ENCODE measurements at places on chromosomes 2 and 18.

- DNase-seq: peak; percentile 65
Measured at GRCh38 chr2:7203056-7203467, 285.9 kb downstream of the RNF144A start.

- no peak for DNase-seq
Measured at GRCh38 chr2:154484338-154485099, 214.0 kb upstream of the KCNJ3 start.

DNA sequence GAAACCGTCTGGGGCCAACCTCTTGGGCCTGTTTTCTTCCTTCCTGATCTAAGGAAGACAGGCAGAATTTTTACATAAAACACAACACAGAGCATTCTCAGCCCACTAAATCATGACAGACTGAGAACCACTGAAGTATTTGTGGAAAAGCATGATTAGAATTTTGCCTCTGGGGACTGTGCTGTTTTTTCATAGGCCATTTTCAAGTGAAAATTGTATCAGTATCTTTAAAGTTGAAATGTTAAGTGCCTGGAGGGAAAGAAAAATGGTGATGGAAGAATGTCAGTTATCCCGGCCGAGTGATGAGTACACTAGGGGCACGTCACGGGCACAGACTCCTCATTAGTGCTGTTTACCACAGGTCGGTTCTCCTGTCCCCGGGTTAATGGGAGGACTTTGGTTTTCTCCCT is 36.9 kb downstream of the EHD3 start:
- no peak for DNase-seq

DNA sequence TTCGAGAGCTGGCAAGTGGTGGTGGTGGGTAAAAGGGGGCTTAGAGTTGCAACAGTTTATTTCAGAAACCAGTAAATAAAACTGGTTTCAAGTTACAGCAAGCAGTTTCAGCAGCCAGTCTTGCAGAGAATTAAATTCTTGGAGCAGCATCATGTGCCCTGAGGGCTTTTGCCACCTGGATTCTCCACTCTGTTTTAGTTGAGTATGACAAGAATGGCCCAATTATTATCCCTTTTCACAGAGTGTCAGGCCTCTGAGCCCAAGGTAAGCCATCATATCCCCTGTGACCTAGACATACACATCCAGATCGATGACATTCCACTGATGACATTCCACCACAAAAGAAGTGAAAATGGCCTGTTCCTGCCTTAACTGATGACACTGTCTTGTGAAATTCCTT is 72.8 kb upstream of the FANCL start:
- DNase-seq: no peak

DNA sequence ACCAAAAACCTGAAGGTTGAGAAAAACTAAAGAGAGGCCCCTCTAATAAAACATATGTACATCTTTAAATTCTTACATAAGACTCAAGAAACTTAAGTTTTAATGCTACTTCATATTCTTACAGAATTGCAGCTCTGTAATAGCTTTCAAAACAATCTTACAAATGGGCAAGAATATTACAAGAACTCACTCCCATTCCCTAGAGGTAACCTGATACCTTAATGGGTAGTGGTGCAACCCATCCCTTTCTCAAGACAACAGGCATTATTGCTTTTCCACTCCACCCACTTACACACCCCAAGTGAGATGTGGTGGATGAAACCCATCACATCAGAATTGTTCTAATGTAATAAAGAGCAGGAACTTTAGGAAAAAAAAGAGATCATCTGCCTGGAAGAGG is 103.7 kb downstream of the RBMS1 start:
- no peak for DNase-seq

DNA sequence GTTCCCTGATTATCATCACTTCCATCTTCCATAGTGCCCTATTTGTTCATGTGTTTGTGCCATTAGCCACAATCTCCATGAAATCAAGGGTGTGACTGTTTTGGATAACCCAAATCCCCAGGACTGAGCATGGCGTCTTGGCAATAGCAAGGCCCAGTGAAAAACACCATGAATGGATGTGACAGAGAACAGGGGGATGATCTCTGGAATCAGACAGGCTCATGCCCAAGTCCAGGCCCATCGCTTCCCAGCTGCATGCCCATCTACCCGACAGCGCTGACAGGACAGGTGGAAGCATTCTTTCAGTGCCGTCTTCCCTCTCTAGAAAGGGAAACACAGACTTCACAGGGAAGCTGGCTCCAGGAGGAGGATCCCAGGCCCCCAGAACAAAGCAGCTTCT is 50.0 kb downstream of the HDLBP start:
- no peak for DNase-seq

GRCh38 chr2:121450301-121450700 is 80.4 kb upstream of the RNU4ATAC start:
- DNase-seq: no peak

DNA sequence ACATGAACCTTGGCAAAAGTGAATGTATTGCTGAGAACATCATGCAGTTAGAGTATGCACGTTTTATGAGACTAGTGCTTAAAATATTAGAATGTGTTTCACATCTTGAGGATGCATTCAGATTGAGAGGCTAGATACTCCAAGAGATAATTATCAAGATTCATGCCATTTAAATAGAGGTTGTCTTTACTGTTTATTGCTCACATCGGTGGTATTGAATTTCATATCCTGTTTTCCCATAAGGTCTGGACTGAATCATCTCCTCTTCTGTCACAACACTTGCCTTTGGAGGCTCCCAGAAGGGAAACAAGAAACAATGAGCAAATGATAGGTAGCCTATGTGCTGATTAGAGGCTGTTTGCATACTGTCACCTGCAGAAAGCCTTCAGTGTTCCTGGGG is 83.8 kb downstream of the CLHC1 start:
- no peak for DNase-seq

DNA sequence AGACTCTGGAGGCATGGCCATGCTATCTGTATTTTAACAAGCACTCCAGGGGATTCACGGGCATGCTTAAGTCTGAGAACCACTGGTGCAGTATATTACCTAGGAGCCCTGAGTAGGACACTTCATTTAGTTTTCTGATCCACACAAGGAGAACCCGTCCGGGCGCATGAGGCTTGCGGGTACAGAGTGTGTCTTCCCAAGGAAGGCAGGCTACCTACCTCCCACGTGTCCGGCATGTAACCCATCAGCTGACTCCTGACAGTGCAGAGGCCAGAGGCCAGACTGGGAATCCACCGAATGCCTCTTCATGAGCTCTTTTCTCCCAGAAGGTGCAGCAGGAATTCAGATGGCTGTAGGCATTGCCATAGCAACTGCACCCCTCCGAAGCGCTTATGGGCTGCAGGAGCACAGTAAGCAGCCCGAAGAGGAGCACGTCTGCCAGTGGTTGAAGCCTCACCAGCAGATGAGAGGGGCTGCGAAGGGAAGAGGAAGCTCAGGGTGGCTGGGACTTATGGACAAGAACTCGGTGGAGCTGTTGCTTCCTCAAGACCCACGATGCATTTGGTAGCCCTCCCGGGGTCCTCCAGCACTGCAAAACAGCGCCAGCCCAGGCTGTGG is 33.8 kb upstream of the DNMT3A start:
- no peak for DNase-seq

- no peak for DNase-seq
Measured at GRCh38 chr2:226755631-226756030, 44.0 kb downstream of the IRS1 start.

DNA sequence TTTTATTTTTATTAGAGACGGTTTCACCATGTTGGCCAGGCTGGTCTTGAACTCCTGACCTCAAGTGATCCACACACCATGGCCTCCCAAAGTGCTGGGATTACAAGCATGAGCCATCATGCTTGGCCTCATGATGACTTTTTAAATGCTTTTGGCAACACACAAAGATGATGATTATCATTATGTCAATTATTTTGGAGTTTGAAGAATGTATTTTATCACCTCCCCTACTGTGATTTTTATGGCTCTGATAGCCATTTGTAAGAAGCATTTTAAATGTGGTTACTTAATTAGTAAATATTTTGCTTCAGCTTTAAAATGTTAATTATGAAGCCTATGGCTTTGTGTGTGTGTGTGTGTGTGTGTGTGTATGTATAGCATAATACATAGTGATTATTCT is 45.1 kb upstream of the RAB27B start:
- no peak for DNase-seq

DNA sequence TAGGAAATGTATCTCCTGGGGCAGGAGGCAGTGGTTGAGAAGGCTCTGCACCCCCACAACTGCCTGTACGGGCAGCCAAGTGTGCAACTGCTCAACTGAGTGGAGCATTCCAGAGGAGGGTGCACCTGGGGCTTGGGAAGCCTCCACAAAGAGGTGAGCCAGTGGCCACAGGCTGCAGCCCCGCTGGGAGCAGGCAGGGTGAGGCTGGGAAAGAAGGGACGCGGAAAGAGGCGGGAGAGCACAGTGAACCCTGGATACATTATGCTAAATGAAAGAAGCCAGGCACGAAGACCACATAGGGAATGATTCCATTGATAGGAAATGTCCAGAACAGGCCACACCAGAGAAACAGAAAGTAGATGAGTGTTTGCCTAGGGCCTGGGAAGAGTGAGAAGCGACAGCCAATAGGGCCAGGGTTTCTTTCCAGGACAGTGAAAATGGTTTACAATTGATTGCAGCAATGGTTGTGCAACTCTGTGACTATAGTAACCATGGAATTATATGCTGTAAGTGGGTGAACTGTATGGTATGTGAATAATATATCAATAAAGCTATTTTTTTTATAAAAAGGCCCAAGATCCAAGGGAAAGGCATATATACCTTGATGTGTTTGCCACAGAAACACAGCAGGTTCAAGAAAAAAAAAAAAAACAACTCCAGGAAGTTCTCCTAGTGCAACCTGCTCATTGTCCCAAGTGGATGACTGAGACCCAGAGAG is 82.4 kb downstream of the DDX1 start:
- no peak for DNase-seq

DNA sequence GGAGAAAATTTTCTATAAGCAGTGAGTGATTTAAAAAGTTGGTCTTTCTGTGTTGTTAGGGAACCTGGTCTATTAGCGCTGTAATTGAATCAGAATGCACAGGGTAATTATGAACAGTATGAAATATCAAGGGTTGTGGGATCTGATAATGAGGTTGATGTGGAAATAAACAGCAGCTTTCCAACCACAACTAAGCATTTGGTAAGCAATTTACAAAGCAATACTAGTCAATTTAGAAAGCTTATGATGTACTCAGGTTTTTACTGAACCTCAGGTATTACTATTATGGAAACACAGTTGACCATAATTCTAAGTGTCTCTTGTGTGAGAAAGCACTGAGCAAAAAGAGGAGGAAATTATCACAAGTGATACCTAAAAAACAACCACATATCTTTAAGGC is 11.0 kb upstream of the SMCHD1 start:
- DNase-seq: no peak

DNA sequence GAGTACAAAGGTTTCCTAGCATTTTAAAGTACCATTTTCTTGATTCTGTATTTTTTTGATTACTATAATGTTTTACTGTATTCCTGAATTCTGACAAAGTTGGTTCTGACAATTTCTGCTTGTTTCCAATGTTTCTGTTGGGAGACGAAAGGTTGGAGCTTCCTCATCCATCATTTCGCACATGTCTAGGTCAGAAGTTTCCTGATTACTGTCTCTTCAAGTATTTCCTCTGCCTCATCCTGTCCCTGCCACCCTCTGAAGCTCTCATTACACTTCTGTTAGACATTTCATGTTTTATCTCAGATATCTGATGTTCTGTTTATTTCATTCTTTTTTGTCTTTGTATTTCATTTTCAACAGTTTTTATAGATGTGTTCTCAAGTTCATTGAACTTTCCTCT is 895.8 kb downstream of the TSN start:
- no peak for DNase-seq

DNA sequence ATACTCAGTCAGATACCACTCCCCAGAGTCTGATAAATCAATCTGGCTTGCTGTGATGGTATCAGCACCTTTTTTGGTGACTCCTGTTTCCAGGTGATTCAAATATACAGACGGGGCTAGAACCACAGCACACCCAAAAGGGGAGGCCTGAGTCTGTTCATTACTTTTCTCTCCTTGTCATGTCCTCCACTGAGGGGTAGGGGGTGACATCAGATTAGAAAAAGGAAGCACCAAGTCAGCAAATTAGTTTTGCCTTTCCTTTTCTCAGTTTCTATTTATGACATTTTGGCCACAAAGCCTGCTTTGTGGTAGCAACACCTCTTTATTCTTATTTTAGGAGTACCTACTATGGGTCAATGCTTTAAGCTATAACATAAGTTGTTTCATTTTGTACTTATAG is 127.4 kb downstream of the CCDC102B start:
- no peak for DNase-seq

DNA sequence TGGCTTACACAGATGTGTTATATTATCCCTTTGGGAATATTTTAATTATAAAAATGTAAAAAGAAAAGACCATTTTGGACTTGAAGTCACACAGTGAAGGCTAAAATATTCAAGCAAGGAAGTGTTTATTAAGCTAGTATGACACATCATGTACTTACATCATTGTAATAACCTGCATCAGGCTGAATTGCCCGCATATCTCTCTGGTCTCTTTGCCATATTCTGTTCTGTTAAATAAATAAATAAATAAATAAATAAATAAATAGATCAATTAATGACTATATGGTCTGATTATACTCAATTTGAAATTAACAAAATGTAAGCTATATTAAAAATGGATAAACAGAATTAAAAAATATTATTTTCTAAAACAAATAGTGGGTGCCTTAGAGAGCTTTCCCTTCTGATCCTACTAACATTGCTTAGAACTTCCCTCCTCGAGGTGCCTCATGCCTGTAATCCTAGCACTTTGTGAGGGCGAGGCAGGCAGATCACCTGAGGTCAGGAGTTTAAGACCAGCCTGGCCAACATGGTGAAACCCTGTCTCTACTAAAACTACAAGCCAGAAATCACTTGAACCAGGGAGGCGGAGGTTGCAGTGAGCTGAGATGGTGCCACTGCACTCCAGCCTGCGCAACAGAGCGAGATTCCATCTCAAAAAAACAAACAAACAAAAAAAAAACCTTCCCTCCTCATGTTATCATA is 42.0 kb downstream of the WDR33 start:
- no peak for DNase-seq

DNA sequence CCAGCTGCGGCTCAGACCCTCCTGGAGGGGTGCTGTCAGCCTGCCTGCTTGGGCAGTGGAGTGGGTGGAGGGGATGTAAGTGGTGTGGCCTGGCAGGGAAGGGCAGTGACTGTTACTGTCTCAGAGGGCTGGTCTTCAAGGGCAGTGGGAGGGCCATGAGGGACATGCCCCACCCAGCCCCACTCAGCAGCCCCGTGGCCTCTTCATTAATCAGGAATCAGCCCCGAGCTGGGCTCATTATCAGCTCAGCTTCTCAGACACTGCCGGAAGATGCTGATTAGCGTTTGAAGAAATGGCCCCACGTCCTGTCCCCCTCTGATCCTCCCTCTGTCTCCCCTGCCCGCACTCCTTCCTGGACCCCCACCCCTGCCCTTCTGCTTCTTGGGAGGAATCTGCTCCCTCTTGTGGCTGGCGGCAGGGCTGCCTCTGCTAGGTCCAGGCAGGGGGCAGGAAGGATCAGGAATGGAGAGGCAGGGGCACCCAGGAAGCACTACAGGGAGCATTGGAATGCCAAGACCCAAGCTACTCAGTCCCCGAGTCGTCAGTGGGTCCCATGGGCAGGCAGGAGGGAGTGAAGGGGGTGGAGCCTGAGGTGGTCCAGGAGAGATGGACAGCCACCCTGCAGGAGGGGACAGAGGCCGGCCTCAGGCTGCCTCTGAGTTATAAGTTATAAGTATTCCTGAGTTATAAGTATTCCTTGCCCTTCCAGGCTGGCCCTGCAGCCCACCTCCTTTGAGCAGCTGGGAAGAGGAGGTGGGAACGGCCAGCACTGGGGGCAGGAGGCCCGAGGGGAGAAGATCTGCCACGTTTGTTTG is 7.0 kb downstream of the ASIC4 start:
- no peak for DNase-seq
